Esophagus muscularis mucosa (tissue), 4 donors: ENCODE measurements at places on chromosomes 4 and X. TPM values are rescaled to one million over a fixed set of nuclear protein-coding genes. Genes with fewer than 3 reads are reported as not detected.

Gene PLS3
- 76.8 TPM for total RNA-seq

- no peaks in the 10 kb centered on the region for H3K4me1 ChIP-seq
- H3K36me3 ChIP-seq: no peaks in the 10 kb centered on the region
- no peaks in the 10 kb centered on the region for H3K27me3 ChIP-seq
- H3K27ac ChIP-seq: no peak overlapping the region
- H3K4me3 ChIP-seq: no peak overlapping the region
- no peak for DNase-seq
Observed at GRCh38 chr4:136306361-136306760, 1225.9 kb downstream of the PCDH18 start.

Gene CTAG1B
- total RNA-seq: not detected

Gene ADAM29
- total RNA-seq: not detected

DNA sequence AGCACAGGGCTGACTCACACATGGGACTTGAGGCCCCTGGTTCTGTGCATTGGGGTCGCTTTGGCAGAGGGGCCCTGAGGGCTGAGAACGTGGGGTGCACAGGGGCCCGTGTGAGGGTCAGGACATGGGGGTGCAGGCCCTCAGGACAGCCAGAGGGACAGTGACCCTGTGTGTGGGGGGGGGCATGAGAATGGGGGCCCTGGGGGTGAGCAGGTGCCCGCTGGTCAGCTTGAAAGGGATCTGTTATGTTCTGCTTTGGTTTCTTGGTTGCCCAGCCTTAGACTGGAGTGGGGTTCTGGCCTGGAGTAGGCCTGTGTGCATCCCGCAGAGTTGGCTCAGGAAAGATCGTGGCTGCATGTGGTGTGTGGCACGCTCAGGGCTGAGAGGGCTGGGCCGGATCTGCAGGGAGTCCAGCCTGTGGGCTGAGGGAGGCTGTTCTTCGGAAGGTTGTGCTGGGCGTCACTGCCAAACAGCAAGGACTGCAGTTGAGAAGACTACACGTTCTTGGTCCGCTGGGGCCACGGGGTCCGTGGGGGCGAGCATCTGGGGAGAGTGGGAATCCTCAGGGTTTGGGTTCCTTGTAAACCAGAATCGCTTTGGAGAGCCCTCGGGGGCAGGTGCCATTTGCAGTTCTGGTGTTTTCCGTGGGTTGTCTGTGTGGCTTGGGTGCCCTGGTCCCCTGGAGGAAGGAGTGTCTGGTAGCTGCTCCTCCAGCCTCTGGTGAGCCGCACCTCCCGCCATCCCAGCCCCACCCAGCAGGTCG lies 15.2 kb upstream of the UVSSA start:
- H3K27me3 ChIP-seq: no peaks in the 10 kb centered on the region
- DNase-seq: no peak
- H3K27ac ChIP-seq: no peak overlapping the region
- H3K4me1 ChIP-seq: peaks cover 17% of the 10 kb centered on the region
- no peak overlapping the region for H3K4me3 ChIP-seq
- peaks cover 26% of the 10 kb centered on the region for H3K36me3 ChIP-seq

Gene KLF8
- total RNA-seq: 14.5 TPM

Gene RBMX
- 165 TPM for total RNA-seq

- no peak for DNase-seq
- no peak overlapping the region for H3K27ac ChIP-seq
- no peaks in the 10 kb centered on the region for H3K27me3 ChIP-seq
Observed at GRCh38 chrX:23756165-23756564, 13.1 kb upstream of the ACOT9 start.

GRCh38 chr4:94827481-94828110 lies 69.8 kb downstream of the BMPR1B start:
- no peak overlapping the region for H3K4me3 ChIP-seq
- no peaks in the 10 kb centered on the region for H3K36me3 ChIP-seq
- H3K27me3 ChIP-seq: no peaks in the 10 kb centered on the region
- DNase-seq: no peak
- H3K27ac ChIP-seq: no peak overlapping the region

GRCh38 chr4:33323393-33323792 lies 2603.2 kb downstream of the PCDH7 start:
- DNase-seq: no peak
- H3K4me3 ChIP-seq: no peak overlapping the region
- no peaks in the 10 kb centered on the region for H3K36me3 ChIP-seq

- H3K4me1 ChIP-seq: peaks cover 46% of the 10 kb centered on the region
- no peaks in the 10 kb centered on the region for H3K36me3 ChIP-seq
- DNase-seq: no peak
- H3K27me3 ChIP-seq: no peaks in the 10 kb centered on the region
- H3K4me3 ChIP-seq: no peak overlapping the region
Observed at GRCh38 chrX:108310506-108310905, 127.7 kb downstream of the COL4A6 start.

- no peaks in the 10 kb centered on the region for H3K4me1 ChIP-seq
- H3K4me3 ChIP-seq: no peak overlapping the region
- H3K27me3 ChIP-seq: no peaks in the 10 kb centered on the region
Observed at GRCh38 chr4:168212656-168213055, 105.9 kb downstream of the DDX60 start.
